IMR-90 (cell line): ENCODE measurements at places on chromosomes 1 and 21. TPM values are rescaled to one million over a fixed set of nuclear protein-coding genes. Genes with fewer than 3 reads are reported as not detected.

Gene SPRR1B
- not detected in 2 replicates for total RNA-seq

Gene SH2D1B
- total RNA-seq, result 0.18 TPM in 1 of 2 replicates, not detected in the other

Gene ATAD3C
- not detected in 2 replicates for total RNA-seq

DNA sequence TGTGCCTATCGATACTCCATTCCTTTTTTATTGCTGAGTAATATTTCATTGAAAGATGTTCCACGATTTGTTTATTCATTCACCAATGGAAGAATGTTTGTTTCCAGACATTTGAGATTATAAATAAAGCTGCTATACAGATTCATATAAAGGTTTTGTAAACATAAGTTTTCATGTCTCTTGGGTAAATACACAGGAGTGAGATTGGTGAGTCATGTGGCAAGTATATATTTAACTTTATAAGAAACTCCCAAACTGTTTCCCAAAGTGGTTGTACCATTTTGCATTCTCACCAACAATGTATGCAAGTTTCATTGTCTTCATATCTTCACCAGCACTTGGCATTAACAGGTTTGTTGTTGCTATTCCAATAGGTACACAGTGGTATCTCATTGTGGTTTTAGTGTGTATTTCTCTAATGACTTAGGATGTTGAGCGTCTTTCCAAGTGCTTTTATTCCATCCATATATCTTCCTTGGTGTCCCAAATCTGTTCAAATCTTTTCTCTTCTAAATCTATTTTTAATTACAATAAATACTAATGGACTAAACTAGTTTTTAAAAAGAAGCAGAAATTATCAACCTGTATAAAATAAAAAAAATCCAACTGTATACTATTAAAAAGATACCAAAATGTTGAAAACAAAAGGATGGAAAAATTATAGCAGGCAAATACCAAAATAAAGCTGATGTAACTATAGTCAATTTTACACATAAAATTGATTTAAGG, 6.6 kb downstream of the SLC9C2 start:
- H3K4me3 ChIP-seq, result no peak overlapping the region
- no peak overlapping the region for H3K27ac ChIP-seq
- H3K36me3 ChIP-seq, result no peaks in the 10 kb centered on the region
- H3K27me3 ChIP-seq, result no peaks in the 10 kb centered on the region
- no peaks in the 10 kb centered on the region for H3K4me1 ChIP-seq
